ENCODE measurements at places on chromosomes 12 and 14.
A peak's percentile ranks its signal among the peaks of the same experiment; 100 is the strongest.

GRCh38 chr14:61106959-61107641 is 126.1 kb downstream of the SLC38A6 start:
- no peak for DNase-seq

- DNase-seq, result no peak
Measured at GRCh38 chr12:27974735-27975221, 2.2 kb upstream of the PTHLH start.

GRCh38 chr12:19964549-19964948 is 403.8 kb upstream of the PDE3A start:
- no peak for DNase-seq

GRCh38 chr12:40198601-40199000 is 26.2 kb upstream of the LRRK2 start:
- no peak for DNase-seq

DNA sequence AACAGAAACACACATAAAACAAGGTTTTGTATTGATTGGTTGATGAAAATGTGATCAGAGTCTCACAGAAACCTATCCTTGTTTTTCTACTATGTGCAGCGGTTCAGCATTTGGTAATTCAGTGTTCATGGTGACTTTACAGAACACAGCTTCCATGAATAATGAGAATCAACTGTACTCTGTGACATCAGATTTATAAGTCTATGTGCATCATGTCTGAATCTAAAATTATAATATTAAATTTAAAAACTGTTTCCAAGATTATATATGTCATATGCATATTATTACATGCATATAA is 104.3 kb downstream of the SLC16A7 start:
- no peak for DNase-seq

DNA sequence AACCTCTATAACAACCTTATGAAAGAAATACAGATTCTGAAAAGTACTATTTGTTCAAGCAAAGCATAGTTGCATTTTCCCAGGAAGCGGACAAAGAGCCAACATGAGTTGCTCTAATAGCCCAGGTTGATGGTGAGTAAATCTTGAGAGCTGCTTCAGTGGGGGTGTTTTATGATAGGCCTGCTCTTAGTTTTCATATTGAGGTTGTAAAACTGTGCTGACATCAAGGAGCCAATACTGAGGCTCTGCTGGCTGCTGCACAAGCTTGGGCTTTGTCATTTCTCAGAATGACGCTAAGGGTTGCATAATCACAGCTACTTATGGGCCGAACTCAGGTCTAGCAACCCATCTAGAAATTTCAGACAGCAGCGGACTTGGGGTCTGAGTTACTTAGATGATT is 11.5 kb downstream of the TBC1D30 start:
- no peak for DNase-seq

GRCh38 chr12:22858849-22859570 is 234.0 kb downstream of the ETNK1 start:
- DNase-seq, result no peak

DNA sequence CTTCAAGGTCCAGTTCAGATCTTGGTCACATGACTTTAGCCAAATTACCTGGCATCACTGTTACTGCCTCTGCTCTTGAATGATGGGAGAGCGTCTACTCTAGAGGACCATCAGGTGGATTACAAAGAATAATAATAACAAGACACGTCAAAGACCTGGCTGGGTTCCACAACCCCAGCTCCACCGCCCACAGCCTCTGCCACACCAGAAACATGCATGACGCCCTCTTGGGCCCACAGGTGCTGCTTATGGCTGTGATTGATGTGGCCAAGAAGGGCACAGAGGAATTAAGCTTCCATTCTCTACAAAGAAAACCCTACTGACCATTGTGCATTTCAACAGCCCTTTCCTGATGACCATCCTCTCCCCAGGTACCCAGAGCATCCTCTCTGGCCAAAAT is 18.2 kb downstream of the SERPINA3 start:
- DNase-seq, result no peak

GRCh38 chr12:47838286-47838931 is 18.7 kb upstream of the HDAC7 start:
- no peak for DNase-seq

- DNase-seq, result no peak
Measured at GRCh38 chr12:131856366-131857097, 28.3 kb downstream of the MMP17 start.

DNA sequence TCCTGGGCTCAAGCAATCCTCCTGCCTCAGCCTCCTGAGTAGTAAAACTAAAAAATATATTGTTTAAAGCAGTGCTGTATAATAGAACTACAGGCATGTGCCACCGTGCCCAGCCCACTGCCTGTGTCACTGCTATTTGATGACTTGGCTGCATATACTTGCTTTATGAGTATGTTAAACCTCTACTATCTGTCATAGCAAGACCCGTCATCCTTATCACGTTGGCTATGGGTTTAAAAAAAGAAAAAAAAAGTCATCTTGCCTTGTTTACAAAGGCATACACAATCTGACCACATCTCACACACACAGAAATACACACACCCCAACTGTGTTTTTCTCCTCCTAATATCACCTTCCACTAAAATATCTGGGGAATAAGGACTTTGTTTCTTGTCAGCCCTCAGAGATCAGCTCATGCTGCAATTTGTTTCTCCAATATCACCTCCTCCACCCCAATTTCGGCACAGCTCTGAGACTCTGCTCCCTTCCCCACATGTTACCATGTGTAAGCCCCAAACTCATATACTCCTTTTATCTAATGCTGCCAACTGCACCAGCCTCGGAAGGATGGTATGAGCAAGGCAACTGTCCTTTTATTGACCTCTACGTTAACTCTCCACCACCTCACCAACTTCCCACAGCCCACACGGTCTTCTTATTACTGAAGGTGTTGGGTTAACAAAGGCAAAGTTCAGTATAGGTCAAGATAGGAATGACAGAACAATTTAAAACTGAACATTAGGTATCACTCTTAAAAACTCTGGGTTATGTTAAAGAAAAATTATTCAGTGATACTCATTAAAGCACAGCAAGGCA is 802 bp upstream of the TMPRSS12 start:
- no peak for DNase-seq

GRCh38 chr14:58243790-58244555 is 670 bp upstream of the PSMA3 start:
- DNase-seq, result no peak

DNA sequence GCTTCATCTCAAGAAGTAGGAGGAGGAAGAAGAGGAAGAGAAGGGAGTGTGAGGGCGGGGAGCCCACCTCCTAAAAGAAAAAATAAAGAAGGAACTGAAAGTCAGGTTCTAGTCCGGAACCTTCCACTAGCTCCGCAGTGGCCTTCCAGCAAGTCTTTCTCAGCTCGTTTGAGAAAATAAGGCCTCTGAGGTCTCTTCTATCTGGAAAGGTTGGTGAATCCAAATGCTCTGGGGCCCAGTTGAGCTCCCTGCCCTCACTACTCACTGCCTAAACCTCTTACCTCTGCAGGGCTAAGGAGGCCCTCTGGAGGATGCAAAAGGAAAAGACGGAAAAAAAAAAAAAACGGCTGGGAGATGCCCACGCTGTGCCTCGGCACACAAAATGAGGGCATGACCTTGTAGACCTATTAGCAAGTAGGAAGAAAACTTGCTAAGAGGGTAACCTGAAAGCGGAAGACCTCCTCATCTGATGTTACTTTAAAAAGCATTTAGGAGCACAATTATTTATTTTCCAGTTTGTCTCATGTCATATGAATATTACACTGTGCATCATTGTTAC is 35.9 kb downstream of the FBLN5 start:
- DNase-seq, result no peak

GRCh38 chr14:23345987-23346692 is 6.5 kb downstream of the SLC22A17 start:
- DNase-seq, result no peak

GRCh38 chr14:30482276-30482675 is 76.7 kb upstream of the G2E3 start:
- DNase-seq, result no peak

DNA sequence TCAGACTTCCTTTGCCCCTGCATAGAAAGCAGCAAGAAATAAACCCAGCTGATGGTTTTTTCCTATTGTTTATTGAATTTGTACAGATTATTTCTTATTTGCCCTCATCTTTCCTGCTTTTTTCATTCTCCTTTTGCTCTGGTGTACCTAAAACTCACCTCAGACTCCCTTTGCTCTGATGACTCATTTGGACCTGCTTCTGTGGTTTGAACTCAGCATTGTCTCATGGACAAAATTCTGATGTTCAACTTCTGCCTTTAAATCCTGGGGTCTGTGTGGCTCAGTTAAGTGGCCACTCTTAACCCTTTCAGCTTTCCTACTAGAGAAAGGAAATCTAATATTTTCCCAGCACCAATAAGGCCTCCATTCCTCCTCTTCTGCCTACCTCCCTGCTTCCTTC is 3.5 kb upstream of the SENP1 start:
- DNase-seq, result no peak

GRCh38 chr12:28343713-28344112 is 153.5 kb downstream of the CCDC91 start:
- DNase-seq, result no peak

DNA sequence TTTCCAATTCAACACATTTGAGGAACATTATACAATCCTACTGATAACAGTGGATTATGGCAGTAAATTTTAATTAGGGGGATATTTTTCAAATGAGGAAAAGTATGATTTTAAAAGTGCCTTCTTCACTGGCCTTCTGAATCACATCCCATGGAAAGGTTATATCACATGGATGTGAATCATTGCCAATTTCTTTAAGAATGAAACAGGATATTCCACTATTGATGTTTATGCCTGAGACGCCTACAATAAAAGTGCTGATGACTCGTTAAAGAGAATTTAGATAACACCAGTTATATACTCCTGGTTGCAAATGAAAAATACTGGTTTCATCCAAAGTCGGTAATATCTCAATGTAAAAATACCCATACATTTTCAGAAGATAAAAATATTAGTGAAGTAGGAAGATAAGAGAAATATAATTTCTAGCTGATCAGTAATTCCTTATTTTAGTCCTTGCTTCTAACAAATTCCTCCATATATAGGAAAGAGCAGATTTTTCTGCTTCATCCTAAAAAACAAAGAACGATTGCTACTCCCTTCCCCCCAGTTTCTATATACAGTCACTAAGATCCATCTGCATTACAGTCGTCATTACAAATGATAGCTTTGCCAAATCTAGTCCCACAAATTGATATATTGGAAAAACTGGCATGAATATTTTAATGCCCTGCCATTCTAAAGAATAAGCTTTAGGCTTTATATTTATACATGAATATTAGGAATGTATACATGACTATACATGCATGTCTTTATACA is 139.5 kb upstream of the SOX5 start:
- no peak for DNase-seq

GRCh38 chr14:70896981-70897380 is 10.3 kb upstream of the PCNX1 start:
- no peak for DNase-seq

GRCh38 chr12:115611477-115611876 is 666.0 kb downstream of the MED13L start:
- DNase-seq, result no peak

- DNase-seq, result peak; percentile 23
Measured at GRCh38 chr12:102484428-102484958, 4.1 kb upstream of the IGF1 start.

DNA sequence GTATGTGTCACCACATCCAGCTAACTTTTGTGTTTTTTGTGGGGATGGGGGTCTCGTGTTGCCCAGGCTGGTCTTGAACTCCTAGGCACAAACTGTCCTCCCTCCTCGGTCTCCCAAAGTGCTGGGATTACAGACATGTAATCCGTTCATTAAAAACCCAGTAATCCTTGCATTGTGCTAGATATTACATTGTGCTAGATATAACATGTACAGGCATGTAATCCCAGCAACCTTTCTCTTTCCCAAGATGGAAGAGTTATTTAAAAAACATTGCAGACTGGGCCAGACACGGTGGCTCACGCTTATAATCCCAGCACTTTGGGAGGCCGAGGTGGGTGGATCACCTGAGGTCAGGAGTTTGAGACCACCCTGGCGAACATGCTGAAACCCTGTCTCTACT is 19.7 kb downstream of the ELK3 start:
- no peak for DNase-seq

Measured in stimulated activated CD4-positive, alpha-beta T cell treated with anti-CD3 and anti-CD28 coated beads, Interleukin-12 subunit alpha, Interleukin-12 subunit beta, amount 100 ng/mL, for 4 hours (primary cell).